Omental fat pad (tissue), 4 donors: ENCODE measurements at places on chromosomes 6 and 20. TPM values are rescaled to one million over a fixed set of nuclear protein-coding genes. Genes with fewer than 3 reads are reported as not detected.

The KIF6 gene
- total RNA-seq: 0.38 TPM

The SPEF1 gene
- total RNA-seq: not detected

The ADTRP gene
- total RNA-seq: 0.37 TPM

The PGBD1 gene
- total RNA-seq: 4.0 TPM

The MOG gene
- not detected for total RNA-seq

The MAS1 gene
- not detected for total RNA-seq

The HTR1E gene
- total RNA-seq: not detected

The FAM184A gene
- total RNA-seq: 14.3 TPM

The HTR1B gene
- total RNA-seq: not detected

The SLC22A7 gene
- not detected for total RNA-seq

The SLC35B3 gene
- total RNA-seq: 14.1 TPM

The NPEPL1 gene
- total RNA-seq: 49.8 TPM

The PLN gene
- 3.7 TPM for total RNA-seq

The PRICKLE4 gene
- 8.9 TPM for total RNA-seq

The PRL gene
- total RNA-seq: not detected

The PACSIN1 gene
- total RNA-seq: not detected

The WFDC10B gene
- total RNA-seq: not detected

The NRSN1 gene
- not detected for total RNA-seq

The SLC32A1 gene
- total RNA-seq: not detected

The BPI gene
- total RNA-seq: 0.74 TPM

The MAP7 gene
- 4.6 TPM for total RNA-seq

The SRMS gene
- total RNA-seq: not detected

The ECT2L gene
- not detected for total RNA-seq

The DEF6 gene
- total RNA-seq: 8.0 TPM

The CDSN gene
- total RNA-seq: not detected

The PPIL6 gene
- 2.8 TPM for total RNA-seq

The PGC gene
- total RNA-seq: not detected

The SOBP gene
- total RNA-seq: 3.3 TPM

The SLC35D3 gene
- total RNA-seq: not detected

The SOX12 gene
- 2.0 TPM for total RNA-seq

The TFAP2C gene
- total RNA-seq: 11.6 TPM

The ESR1 gene
- 3.6 TPM for total RNA-seq

The TMEM74B gene
- 1.7 TPM for total RNA-seq

The MCCD1 gene
- not detected for total RNA-seq

The BPIFA1 gene
- not detected for total RNA-seq

The CST2 gene
- not detected for total RNA-seq

The RBBP8NL gene
- not detected for total RNA-seq
